ENCODE measurements at places on chromosomes 13 and 19.

DNA sequence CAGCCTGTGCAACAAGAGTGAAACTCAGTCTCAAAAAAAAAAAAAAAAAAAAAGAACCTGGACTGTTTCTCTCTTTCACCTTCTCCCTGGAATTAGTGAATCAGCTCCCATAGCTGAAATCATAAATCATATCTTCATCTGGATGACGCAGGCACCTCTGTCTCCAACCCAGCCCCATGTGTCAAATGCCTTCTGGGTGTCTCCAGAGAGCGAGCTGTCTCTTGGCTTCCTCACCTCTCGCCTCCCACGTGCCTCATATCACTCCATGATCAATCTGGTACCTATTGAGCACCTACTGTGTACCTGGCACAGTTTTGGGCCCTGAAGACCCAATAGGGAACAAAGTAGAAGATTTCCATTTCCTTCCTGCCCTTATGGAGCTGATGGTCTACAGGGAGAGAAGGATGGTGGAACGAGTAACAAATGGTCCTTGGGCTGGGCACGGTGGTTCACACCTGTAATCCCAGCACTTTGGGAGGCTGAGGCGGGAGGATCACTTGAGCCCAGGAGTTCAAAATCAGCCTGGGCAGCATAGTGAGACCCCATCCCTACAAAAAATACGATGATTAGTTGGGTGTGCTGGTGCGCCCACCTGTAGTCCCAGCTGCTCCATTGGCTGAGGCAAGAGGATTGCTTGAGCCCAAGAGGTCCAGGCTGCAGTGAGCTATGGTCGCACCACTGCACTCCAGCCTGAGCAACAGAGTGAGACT is 2.5 kb downstream of the HSD11B1L start:
- DNase-seq, result no peak

GRCh38 chr13:22162889-22163288 is 492.0 kb downstream of the FGF9 start:
- DNase-seq, result no peak

- no peak for DNase-seq
Observed at GRCh38 chr13:28538932-28539331, 44.0 kb upstream of the FLT1 start.

DNA sequence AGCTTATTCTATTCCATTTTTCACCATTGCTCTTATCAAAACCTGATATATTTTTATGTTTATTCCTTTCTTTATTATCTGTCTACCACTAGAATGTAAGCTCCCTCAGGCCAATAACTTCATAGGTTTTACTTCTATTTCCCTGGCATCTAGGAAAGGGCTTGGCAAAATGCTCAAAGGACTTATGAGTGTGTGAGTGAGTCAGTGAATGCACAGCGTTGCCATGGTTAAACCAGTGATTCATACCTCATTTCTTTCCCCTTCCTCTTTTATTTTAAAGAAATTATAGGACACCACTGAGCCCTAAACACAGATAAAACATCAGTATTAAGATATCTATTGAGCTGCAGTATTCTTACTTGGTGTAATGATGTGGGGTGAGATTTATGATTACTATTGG is 162.1 kb downstream of the GPC6 start:
- no peak for DNase-seq

DNA sequence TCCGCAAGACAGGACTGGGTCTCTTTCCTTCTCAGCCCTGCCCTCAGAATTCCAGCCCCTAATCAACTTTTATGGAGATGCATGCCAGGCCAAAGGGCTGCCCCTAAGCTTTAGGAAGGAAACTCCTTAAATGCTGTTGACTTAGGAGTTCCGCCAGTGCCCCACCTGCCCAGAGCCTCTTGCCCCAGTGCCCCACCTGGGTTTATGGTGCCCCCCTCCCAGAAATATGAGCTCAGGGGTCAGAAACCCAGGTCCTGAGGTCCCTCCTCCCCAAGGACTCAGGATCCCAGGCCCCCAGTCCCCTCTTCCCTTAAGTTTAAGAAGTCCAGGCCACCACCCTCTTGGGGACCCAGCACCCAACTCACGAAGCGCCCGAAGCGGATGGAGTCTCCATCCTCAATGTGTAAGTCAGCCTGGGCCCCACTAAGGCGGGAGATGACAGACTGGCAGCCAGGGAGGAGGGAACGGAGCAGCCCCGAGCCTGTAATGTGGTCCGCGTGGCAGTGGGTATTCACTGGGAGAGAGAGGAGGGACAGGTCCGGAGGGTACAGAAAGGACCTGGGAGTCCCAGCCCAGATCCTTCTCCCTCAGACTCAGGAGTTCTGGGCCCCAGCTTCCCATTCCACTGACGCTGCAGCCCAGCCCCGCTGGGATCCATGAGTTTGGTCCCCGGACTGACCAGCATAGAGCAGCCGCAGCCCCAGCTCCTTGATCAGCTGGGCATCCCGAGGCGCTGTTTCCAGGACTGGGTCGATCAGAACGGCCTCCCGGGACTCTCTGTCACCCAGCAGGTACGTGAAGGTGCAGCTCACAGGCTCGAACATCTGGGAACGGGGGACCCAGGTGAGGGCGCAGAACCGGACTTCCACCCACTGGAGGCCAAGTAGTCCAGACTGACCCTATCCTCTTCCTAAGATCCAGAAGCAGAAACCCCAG is 897 bp downstream of the ETHE1 start:
- no peak for DNase-seq

DNA sequence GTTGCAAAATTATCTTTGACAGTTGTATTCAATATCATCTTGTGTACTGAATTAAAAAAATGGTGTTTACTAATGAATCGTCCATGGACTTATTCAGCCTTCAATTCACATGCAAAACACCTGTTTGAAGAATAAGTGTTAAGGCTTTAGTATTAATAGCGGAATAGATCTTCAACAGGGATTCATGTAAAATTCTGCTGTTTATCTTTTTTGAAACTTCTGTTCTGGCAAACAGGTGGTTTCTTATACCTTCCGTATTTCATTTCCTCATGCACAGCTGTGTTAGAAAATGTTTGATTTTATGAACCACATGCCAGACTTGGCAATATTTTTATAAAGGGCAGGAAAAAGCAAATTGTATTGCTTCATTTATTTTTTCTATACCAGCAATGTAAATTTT is 255.7 kb downstream of the DACH1 start:
- no peak for DNase-seq

GRCh38 chr19:46601318-46602224 is at the start of gene CALM3:
TSS of gene CALM3 (plus strand) at chr19:46601330. CDS start at chr19:46601435, 105 bp downstream.
- DNase-seq, result peak; percentile 51

GRCh38 chr13:20405691-20406090 is 120.0 kb downstream of the CRYL1 start:
- DNase-seq, result no peak

GRCh38 chr13:75181906-75182305 is 300.1 kb downstream of the TBC1D4 start:
- DNase-seq, result no peak

DNA sequence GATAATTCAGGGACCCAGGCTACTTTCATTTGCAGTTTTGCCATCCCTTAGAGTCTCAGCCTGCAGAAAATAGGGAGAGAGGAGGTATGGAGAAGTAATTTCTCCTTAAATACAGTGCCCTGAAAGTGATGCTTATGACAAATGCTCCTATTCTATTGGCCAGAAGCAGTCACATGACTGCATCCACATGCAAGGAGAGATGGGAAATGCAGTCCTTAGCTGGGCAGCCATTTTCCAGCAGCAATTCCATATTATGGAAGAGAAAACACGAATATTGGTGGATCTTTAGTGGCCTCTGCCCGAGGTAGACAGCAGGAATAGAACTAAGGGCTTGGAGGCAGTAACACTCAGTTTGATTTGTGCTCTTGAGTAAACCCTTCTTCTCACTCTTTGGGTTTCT is 39.4 kb downstream of the VAV1 start:
- DNase-seq, result peak; percentile 58

DNA sequence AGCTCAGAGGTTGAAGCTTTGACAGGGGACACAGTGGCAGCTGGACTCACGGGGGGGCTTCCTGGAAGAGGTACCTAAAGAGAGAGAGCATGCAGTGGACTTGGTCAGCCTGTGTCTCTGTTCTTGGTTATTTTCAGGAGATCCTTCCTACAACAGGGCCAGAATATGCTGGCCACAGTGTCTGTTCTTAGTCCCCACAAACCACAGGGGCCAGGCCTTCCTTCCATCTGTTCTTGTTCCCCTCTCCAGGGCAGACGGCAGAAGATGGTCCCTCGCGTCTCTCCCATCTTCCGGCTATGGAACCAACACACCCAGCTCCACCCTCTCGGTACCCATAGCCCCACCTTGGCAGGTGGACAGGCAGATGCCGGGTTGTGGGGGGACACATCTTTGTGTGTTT is 24.8 kb downstream of the MAST3 start:
- DNase-seq, result no peak

DNA sequence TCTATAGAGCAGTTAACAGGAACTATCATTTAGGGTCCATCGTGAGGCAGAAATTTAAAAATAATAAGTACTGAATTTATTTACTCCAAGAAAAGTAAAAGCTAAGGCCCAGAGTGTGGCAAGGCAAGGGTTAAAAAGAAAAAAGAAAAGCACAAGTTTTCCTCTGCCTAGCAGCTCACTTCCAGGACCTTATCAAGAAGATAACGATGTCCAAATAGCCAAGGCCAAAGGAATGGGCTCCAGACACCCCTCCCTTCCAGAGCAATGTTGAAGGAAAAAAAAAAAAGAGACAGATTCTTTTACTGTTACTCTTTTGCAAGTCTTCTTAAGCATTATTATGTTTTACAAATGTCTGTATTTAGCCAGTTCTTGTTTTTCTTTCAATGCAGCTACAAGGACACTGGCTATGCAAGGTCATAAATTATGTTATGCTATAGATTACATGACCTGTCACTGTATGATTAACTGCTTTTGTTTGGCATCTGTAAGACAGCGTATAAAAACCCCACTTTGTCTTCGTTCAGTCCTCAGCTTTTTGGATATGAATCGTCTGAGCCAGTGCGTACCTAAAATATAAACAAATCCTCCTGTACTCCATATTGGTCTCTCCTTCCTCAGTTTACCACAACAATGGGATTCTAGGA is 2.9 kb upstream of the ZNF700 start:
- no peak for DNase-seq

DNA sequence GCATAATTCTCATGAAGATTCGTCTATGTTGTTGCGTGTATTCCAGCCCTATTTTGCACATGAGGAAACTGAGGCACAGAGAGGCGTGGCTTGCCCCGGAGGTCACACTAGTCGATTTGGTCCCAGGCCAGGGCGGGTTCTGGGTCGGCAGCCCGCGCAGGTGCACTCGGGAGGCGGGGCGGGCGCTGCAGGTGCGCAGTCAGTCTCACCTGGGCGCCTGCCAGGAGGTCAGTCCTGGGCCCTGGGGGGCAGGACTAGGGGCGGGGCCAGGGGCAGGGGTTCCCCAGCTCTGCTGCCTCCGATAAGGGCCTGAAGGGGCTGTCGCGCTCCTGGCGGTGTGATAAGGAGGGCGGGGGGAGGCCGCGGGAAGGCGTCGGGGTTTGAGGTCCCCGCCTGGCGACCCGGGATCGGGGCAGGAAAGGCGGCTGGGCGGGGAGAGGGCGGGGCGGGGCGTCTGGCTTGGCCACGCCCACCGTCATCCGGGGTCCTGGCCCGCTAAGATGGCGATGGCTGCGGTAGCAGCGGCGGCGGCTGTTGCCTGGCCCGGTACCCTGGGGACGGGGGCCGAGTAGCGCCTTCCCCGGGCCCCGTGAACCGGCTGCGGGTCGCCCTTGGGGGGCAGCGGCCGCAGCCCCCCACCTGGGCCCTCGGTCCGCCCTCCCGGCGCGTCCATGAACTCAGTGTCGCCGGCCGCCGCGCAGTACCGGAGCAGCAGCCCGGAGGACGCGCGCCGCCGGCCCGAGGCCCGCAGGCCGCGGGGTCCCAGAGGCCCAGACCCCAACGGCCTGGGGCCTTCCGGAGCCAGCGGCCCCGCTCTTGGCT is at the start of gene ATG4D:
TSS of gene ATG4D (plus strand) at position 485 of the 822 bp plus-strand sequence. CDS start at position 672, 187 bp downstream.
- DNase-seq, result peak; percentile 83

DNA sequence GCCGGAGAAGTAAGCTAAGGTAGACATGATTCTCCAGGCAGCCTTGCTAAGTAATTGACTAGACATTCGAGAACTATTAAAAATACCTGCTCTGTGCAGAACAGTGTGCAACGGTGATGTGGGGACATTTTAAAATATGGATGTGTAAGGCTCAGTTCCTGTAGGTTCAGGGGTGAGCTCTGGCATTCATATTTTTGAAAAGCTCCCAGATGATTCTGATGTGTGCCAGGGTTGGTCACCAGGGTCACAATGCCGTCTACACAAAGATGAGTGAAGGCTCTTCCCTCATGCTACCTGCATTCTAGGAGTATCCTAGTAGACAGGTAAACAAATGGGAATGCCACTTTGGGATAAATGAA is 702 bp upstream of the EPSTI1 start:
- no peak for DNase-seq

DNA sequence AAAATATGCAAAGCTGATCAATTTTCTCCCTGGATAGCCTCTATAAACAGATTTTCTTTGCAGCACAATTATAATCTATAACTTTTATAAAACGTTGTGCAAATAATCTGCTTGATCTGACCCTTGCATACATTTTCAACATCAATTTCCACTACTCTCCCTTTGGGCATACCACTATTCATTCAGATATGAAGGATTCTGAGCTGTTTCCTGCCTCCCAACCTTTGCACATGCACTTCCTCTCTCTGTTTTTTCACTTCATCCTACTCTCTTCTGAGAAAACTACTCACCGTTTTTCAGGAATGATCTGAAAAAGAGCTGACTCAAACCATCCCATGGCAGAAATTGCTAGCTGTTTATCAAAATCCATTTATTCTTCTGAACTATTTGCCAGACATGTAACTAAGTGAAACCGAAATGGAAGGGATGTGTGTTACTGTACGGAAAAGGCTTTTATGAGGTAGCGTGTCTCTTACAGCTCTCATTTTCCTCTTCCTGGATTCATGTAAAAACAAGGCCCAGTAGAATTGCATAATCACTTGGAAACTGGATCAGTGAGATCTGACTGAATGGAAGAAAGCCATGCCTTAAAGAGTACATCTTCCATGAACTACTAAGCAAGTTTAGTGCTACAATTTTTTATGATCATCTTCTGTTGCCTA is 1447.3 kb upstream of the MIR17HG start:
- DNase-seq, result no peak

- DNase-seq, result no peak
Observed at GRCh38 chr13:36875961-36876360, 44.1 kb downstream of the SMAD9 start.

DNA sequence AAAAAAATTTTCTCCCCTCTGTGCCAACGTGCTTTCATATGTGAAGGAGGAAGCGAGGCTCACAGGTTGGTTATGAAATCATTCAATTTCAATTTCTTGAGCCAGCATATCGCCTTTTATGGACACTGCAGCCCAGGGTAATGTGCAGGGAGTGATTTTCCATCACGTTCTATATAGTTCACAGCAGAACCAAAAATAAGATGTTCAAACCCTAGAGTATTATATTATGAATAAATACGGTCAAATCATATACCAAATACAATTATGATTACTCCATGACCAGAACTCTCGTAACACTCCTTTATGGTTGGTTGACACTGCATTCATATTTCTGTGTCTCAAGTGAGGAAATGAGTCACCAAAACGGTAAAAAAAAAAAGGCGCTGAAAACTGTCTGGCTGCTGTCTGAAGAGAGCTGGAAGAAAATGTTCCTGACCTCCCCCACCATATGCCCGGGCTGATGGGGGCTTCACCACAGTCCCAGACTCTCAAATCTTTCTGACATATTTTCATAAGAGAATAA is 75.8 kb upstream of the UBAC2 start:
- peak; percentile 33 for DNase-seq

- DNase-seq, result no peak
Observed at GRCh38 chr13:48232420-48233045, 473 bp upstream of the ITM2B start.

All from OCI-LY7 (cell line).